Bronchial smooth muscle cell (primary cell): ENCODE measurements at places on chromosomes 5 and 9. TPM values are rescaled to one million over a fixed set of nuclear protein-coding genes. Genes with fewer than 3 reads are reported as not detected.

The DMXL1 gene
- 17.5 and 37.4 TPM in 2 replicates for total RNA-seq

The ANKRD18A gene
- not detected in 2 replicates for total RNA-seq

The GADD45G gene
- 0.32 and 3.3 TPM in 2 replicates for total RNA-seq

The GPR150 gene
- total RNA-seq, result under 0.01 and 0.32 TPM in 2 replicates

The PIP5K1B gene
- total RNA-seq, result not detected in 2 replicates

The PSMD5 gene
- total RNA-seq, result 14.1 and 21.8 TPM in 2 replicates

The STPG3 gene
- 0.16 TPM in 1 of 2 replicates, not detected in the other for total RNA-seq

The TRAF2 gene
- 6.0 and 9.2 TPM in 2 replicates for total RNA-seq

The TRAF1 gene
- 2.4 and 3.8 TPM in 2 replicates for total RNA-seq

The LCNL1 gene
- 0.16 and 0.34 TPM in 2 replicates for total RNA-seq

The PCDHGB4 gene
- total RNA-seq, result 26.7 and 34.0 TPM in 2 replicates

The PLEKHG4B gene
- total RNA-seq, result under 0.01 TPM in 2 replicates

The FGD3 gene
- not detected in 2 replicates for total RNA-seq

The AFAP1L1 gene
- total RNA-seq, result 1.3 and 1.9 TPM in 2 replicates

The BAAT gene
- total RNA-seq, result 0.16 TPM in 1 of 2 replicates, not detected in the other

The C5orf52 gene
- not detected in 2 replicates for total RNA-seq

The ZDHHC11 gene
- 0.47 and 3.3 TPM in 2 replicates for total RNA-seq

The OR1Q1 gene
- total RNA-seq, result not detected in 2 replicates

The ARL14EPL gene
- 0.69 TPM in 1 of 2 replicates, not detected in the other for total RNA-seq

The KCNN2 gene
- total RNA-seq, result 0.16 TPM in 1 of 2 replicates, not detected in the other

The F12 gene
- total RNA-seq, result 0.34 and 0.63 TPM in 2 replicates
